ENCODE measurements at places on chromosomes 1 and 21.

- no peak for DNase-seq
Observed at GRCh38 chr21:29825936-29826335, 113.9 kb downstream of the GRIK1 start.

GRCh38 chr1:32178380-32179192 is 889 bp upstream of the TXLNA start:
- DNase-seq = no peak

DNA sequence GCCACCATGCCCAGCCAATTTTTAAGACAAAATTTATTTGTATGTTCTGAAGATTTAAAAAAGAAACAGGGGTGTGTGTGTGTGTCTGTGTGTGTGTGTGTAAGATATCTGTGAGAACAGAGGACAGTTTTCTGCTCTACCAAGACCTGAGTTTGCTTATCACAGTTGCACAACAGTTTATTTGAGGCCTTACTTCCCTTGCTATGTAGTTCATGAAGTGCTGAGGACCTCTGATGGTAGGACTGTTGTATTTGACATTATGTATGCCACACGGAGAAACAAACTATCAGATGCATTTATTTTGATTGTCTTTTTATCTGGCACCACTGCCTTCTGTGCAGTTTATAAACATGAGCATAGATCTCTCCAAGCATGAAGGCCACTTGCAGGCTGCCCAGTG is 355.2 kb downstream of the PBX1 start:
- DNase-seq = no peak

- no peak for DNase-seq
Observed at GRCh38 chr1:112720800-112721199, 5.7 kb upstream of the PPM1J start.

- DNase-seq = no peak
Observed at GRCh38 chr1:8238141-8239038, 79.5 kb upstream of the SLC45A1 start.

DNA sequence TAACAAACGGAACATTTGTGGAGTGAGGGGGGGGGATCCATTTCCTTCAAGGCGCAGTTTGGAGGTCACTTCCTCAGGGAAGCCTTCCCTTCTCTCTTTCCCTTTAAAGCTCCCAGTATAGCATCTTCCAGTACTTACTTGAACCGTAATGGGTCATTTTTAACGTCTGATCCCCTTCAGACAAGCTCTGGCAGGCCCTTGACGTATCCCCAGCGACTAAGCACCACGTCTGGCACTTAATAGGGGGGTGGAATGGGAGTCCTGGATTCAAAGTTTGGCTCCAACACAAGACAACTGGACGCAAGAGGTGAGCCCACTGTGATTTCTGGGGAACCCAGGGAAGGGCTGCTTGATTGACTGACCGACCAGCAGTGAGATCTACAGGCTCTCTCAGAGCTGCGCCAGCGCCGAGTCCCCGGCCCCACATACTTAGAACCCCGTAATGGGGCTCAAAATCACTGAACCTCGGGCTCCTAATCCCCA is 441 bp downstream of the YARS1 start:
- no peak for DNase-seq

GRCh38 chr1:46150085-46150484 is 17.7 kb upstream of the PIK3R3 start:
- no peak for DNase-seq

Data from activated CD4-positive, alpha-beta T cell treated with anti-CD3 and anti-CD28 coated beads for 48 hours (primary cell).